ENCODE measurements at places on chromosomes 7 and 10.

- no peak for DNase-seq
These were observed 780 bp downstream of the CYP3A5 start for GRCh38 chr7:99679032-99679399.

GRCh38 chr10:132549371-132549770, 11.8 kb downstream of the INPP5A start:
- DNase-seq = no peak

DNA sequence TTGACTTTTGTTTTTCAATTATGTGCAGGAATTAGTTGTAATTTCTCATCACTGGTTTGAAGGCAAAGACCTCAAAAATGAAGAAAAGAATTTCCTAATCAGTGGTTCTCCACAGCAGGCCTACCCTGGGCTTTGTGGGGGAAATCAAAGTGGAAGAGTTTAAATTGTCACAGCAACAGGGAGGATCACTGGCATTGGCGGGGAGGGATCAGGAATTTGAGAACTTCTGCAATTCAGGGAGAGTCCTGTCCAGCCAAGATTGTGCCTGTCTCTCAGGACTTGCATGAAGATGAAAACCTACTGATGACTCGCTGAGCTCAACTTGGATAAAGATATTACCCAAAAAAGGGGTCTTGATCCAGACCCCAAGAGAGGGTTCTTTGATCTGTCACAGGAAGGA, 70.1 kb downstream of the HACD1 start:
- no peak for DNase-seq

GRCh38 chr10:43360086-43360485, 11.3 kb upstream of the FXYD4 start:
- no peak for DNase-seq

DNA sequence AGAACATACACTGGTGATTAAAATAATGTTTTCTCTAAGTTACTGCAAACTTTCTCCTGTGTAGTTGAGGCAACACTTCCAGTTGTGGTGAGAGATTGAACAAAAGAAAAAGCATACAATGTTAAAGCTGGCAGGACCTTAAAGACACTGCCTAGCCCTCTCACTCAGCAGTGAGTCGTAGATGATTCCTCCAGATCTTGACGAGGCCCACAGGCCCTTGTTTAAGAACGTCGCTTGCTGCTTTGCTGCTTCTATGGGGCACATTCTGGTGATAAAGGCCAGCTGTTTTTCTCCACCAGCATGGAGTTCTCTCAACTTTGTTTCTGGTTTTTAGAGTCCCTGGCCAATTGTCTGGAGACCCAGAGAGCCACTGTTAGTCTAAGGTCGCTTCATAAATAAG, 2.8 kb upstream of the DENND11 start:
- no peak for DNase-seq

GRCh38 chr7:101442426-101443070, 79.9 kb downstream of the COL26A1 start:
- DNase-seq = no peak

DNA sequence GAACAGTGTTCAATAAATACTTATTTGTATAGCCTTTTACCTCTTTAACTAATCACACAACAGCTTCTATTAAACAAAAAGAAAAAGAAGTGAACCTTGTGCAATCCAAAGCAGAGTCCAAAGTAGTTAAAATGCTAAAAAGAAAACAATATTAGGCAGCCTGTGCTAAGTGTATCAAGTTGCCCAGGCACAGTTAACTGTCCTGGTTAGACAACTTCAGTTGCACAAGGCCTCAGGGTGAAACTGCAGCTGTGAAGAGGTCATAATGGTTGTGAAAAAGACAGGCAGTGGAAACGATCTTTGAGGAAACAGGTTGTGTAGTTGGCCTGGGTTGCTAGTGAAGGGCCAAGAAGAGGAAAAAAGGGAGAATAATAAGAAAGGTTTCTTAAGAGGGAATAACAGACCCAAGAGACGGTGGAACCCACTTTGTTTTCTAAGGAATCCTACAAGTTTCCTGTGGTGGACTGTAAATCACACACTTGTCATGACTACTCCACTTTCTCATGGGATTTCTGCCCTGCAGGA, 6.0 kb upstream of the CROT start:
- no peak for DNase-seq

DNA sequence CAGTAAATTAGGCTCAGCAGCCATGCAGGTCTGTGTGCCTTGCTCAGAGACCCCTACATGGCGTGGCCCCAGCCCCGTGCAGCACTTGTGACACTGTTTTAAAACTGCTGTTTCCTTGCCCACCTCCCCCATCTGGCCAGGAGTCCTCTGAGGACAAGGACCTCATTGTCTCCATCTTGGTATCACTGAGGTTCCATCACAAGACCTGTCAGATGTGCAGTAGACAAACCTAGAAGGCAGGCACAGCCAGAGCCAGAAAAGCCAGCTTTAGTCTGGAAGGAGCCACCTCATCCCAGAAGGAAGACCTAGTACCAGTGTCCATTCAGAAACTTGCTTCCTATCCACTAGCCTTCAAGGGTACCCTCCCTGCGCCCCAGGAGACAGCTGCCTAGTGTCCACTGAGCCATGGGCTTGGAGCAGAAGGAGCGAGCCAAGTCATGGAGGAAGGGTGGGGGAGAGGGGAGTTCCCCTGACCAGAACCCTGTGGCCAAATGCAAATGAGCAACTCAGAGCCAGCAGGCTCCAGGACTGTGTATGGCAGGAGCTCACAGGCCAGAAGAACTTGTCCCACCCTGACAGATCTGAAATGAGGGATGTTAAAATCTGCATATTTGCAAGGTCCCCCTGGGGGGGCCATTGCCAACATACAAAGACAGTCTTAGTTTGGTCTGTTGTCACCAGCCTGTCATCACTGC, 176.1 kb downstream of the SH3PXD2A start:
- DNase-seq = peak; percentile 10

- DNase-seq = no peak
These were observed 18.8 kb downstream of the VIPR2 start for GRCh38 chr7:159125955-159126270.

GRCh38 chr7:32070406-32071360, at the start of gene PDE1C:
TSS of gene PDE1C (minus strand) at chr7:32070407.
- DNase-seq = no peak

GRCh38 chr7:151374726-151375125, 33.1 kb downstream of the NUB1 start:
- no peak for DNase-seq

- DNase-seq = no peak
These were observed at the start of gene GPR15LG for GRCh38 chr10:84173501-84173929. TSS of gene GPR15LG (plus strand) at chr10:84173801. CDS start at chr10:84173852, 51 bp downstream.

GRCh38 chr7:19920705-19921104, 147.3 kb upstream of the TMEM196 start:
- DNase-seq = no peak

DNA sequence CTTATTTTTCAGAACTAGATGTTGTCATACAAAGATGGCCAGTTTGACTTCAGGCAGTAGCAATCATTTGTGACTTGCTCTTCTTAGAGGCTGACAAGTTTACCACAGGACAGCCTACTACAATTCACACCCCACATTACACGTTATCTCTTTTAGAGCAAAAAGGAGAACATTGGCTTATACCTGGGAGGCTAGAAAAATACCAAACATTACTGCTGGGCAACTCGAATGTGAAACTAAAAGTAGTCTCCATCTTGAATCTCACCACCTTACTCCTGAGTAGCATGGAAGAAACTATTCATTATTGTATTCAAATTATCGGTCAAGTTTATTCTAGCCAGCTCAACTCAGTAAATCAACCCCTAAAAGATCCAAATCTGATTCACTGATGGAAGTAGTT, 90.7 kb upstream of the TMEM26 start:
- no peak for DNase-seq

DNA sequence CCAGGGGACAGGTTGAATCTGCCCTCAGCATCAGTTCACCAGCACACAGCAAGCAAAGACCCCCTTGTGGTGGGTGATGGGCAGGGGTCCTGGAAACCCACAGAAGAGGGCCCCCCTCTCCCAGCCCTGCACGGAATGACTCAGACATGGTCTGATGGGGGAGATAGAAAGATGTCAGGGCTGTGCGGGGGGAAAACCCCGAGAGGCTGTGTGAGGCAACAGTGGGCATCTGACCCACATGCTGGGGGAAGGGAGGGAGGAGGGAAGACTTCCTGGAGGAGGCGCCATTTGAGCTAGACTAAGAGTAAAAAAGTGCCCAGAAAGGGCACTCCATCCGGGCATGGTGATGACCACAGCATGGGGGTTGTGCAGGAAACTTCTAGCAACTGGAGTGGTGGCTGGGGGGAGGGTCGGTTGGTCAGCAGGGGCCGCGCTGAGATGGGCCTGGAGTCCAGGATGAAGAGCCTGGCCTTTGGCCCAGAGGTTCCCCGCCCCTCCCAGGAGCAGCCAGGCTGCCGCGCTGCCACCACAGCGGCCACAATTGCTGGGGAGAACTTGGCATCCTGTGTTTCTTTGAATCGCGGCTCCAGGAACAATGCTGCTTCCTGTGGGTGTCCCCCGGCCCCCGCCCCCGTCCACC, 2.5 kb downstream of the LFNG start:
- no peak for DNase-seq

DNA sequence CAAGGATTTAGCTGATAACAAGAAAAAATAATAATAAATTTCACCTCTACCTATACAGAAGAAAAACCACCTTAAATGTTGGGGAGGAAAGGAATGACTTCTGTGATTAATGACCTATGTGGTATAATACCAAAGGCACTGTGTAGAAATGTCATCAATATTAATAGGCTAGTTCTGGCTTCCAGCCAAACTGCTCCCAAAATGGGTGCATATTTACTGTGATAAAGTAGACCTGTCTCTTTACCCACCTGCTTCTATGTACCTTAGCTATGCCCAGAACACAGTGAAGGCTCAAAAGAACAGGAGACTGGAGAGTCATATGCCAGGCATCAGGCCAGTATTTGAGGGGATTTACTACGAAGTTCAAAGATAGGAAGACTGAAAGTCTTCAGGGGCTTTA, 76.0 kb downstream of the ATE1 start:
- no peak for DNase-seq

GRCh38 chr10:48946891-48947500, 7.4 kb upstream of the LRRC18 start:
- DNase-seq = no peak

GRCh38 chr10:86019141-86019540, 347.5 kb downstream of the GRID1 start:
- DNase-seq = no peak

- DNase-seq = no peak
These were observed 172.9 kb downstream of the CACNB2 start for GRCh38 chr10:18313140-18313530.

GRCh38 chr10:121928528-121928884, 675 bp upstream of the ATE1 start:
- DNase-seq = no peak

- DNase-seq = no peak
These were observed 156.4 kb upstream of the MDFIC start for GRCh38 chr7:114765331-114766040.

DNA sequence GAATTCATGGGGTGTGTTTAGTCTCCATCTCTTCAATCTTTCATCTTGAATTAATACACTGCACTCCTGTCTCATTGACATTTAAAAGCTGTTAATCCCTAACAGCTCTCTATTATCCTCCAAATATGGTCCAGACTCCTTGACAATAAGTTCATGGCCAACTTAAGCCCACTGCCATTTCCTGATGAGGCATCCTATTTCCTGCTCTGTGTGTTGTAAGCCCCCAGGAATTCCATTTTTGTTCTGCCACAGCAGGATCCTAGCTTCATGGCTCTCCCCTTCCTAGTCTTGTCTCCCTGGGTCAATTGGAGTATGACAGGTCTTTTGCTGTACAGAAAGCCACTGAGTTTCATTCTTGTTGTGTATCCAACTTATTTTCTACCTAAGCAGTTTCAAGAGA, 218.8 kb downstream of the OTUD1 start:
- DNase-seq = no peak

DNA sequence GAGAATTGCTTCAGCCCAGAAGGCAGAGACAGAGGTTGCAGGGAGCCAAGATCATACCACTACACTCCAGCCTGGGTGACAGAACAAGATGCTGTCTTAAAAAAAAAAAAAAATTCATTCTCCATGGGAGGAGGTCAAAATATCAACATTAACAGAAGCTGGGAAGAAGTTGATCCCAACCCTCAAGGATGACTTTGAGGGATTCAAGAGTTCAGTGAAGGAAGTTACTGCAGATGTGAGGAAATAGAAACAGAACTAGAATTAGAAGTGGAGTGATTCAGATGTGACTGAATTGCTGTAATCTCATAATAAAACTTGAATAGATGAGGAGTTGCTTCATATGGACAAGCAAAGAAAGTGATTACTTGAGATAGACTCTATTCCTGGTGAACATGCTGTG, 19.7 kb upstream of the RPEL1 start:
- DNase-seq = no peak

DNA sequence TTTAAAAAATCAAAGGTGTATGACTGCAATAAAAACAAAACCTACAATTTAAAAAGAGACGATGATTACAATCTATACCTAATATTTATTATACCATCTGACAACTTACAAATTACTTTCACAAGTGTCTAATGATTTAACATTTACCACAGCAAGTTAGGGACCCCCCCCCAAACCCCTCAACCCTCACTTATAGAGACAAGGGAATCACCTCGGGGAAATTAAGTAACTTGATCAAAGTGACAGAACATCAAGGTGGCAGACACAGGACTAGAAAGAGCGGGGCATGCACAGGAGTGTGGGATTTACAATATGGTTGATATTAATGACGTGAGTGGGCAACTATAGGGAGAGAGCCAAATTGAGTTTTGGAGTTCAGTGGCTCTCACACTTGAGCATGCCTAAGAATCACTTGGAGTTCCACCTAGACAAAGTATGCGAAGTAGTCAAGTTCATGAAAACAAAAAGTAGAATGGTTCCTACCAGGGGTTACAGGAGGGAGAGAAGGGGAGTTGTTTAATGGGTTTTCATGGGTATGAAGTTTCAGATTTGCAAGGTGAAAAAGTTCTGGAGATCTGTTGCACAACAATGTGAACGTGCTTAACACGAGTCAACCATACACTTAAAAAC, 43.4 kb downstream of the SGMS1 start:
- DNase-seq = no peak

GRCh38 chr10:96638696-96639095, 51.9 kb upstream of the TM9SF3 start:
- no peak for DNase-seq

DNA sequence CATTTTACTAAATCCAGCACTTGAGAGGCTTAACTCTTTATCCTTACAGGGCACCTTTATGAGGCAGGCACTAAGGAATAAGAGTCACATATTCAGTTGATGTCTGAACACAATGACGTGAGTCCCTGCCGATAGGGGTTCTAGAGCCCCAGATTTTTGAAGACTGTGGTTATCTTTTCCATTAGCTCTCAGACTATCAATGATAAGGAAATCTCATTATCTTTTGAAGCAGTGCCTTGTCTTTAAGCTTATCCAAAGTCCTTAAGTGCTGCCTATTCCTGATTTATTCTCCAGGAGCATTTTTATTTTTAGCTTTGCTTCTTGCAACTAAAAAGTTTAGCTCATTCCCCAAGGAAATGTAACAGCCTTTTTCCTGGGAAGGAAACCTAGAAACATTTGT, 444.1 kb upstream of the LRRN3 start:
- DNase-seq = no peak

DNA sequence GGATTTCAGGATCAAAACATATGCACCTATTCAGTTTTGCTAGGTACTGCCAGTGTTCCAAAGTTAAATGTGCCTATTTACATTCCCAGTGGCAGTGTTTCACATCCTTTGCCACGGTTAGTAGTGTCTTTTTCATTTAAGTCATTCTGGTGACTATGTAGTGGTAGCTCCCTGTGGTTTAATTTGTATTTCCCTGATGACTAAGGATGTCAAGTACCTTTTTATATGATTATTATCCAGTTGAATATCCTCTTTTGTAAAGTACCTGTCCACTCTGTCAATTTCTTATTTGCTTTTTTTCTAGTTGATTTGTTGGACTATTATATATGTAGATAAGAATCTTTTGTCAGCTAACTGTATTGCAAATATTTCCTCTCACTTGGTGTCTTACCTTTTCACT, 45.1 kb downstream of the TMEM60 start:
- DNase-seq = no peak

Data from C1 segment of cervical spinal cord (tissue), 14 donors.